Nucleus accumbens (tissue), 56 donors: ENCODE measurements at places on chromosomes 12 and 14.

DNA sequence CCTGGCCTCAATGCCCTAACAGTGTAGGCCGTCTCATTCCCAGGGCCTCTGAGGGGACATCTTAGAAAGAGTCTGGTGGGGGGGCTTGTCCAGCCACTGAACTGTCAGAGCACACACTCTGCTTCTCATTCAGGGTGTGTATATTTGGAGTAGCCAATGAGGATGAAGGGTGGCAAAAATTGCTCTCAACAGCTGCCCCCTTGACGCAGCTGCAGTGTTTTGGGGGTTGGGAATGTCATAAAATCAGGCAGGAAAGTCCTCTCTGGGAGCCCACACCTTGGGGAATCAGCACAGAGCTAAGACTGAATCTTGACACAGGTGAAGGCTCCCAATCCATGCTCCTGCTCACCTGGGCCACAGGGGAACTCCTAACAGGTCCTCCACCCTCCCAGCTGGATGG lies 1.5 kb downstream of the RASAL1 start:
- DNase-seq = no peak

GRCh38 chr12:120358412-120359100 lies 10.4 kb downstream of the MSI1 start:
- no peak for DNase-seq

GRCh38 chr12:48119834-48120195 lies 651 bp downstream of the PFKM start:
- DNase-seq = no peak

DNA sequence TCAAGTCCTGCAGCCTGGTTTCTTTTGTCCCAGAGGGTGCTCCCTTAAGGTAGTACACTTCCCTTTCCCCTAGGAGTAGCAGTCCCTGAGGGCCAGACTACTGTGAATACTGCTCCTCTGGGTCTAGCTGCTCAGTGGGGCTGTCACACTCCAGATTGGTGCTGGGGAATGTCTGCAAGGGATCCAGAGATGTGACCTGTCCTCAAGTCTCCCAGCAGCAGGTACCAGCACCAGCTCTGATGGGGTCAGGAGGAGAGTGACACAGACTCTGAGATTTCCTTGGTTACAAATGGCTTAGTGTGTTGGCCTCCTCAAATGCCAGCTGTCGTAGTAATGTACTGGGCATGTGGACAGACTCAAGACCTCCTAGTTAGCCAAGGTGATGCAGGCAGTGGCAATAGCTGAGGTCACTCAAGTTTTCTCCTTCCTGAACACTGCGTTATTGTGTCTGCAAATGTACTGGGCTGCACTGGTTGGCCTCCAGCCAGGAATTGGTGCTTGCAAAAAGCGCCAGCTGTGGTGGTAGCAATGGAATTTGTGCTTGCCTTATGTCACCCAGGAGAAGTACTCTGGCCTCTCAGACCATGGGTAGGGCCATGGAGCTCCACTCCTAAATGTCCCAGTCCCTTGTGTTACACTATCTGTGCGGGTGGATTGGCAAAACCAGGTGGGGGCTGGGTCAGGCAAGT lies 36.4 kb upstream of the AEBP2 start:
- DNase-seq = no peak

DNA sequence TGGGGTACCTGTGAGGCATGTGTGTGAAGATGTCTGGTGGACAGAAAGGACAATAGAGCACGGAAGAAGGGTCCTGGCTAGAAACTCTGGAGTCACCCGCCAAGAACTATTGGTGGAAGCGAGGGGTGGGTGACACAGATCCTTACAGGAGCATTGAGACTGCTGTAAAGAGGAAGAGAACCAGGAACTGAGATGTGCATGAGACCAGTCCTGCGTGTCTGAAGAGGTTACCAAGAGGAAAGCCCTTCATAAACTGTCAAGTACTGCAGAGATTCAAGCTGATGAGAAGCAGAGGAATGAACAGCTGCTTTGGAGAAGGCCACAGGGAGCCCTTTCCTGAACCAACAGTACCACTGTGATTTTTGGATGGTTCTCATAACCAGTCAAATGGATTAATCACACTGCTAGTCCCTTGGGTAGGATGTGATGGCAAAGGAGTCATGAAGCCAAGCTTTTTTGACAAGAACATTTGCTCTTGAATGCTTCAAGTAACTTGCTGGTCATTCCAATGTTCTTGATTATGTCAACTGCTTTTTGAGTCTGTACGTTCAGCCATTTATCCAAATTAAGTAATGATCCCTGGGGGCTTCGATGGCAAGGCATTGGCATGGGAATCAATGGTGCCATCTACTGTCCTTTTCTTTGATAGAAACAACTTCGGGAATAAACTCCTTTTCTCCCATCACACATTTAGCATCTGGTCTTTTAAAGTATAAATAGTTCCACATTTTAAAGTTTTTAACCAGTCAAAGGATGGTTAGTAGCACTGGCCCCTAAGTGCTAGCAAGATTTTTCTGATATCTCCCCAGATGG lies 42.9 kb downstream of the GPR135 start:
- DNase-seq = no peak
